Suppressor macrophage treated with lipopolysaccharide for 4 hours (primary cell): ENCODE measurements at places on chromosomes 13 and 19.

- DNase-seq, result peak; percentile 56
Observed at GRCh38 chr13:33487575-33488243, 202.2 kb upstream of the STARD13 start.

- DNase-seq, result no peak
Observed at GRCh38 chr13:98557937-98558792, 18.7 kb downstream of the STK24 start.

GRCh38 chr13:48561466-48562235 is 28.8 kb upstream of the RCBTB2 start:
- peak; percentile 73 for DNase-seq

- DNase-seq, result no peak
Observed at GRCh38 chr13:81381560-81381959, 1040.6 kb upstream of the SPRY2 start.

DNA sequence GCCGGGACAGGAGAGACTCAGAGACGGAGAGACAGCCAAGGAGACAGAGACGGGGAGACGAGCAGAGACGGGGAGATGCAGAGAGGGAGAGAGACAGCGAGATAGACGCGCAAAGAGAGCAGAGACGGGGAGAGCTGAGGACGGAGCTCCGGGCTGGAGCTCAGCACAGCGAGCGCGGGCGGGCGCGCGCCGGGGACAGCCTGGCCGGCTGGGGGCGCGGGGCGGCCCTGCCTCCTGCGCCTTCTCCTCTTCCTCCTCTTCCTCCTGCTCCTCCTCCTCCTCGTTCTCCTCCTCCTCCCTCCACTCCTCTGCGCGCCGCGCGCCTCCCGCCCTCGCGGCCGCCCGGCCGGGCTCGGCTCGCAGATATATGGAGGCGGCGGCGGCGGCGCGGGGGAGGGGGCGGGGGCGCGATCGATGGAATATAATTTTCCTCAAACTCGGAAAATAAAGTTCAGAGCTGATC is at the start of gene ERFL:
Gene ERFL (minus strand): TSS at position 229 of the 463 bp plus-strand sequence. CDS start 15,530 bp downstream, outside the sequence.
- DNase-seq, result no peak

DNA sequence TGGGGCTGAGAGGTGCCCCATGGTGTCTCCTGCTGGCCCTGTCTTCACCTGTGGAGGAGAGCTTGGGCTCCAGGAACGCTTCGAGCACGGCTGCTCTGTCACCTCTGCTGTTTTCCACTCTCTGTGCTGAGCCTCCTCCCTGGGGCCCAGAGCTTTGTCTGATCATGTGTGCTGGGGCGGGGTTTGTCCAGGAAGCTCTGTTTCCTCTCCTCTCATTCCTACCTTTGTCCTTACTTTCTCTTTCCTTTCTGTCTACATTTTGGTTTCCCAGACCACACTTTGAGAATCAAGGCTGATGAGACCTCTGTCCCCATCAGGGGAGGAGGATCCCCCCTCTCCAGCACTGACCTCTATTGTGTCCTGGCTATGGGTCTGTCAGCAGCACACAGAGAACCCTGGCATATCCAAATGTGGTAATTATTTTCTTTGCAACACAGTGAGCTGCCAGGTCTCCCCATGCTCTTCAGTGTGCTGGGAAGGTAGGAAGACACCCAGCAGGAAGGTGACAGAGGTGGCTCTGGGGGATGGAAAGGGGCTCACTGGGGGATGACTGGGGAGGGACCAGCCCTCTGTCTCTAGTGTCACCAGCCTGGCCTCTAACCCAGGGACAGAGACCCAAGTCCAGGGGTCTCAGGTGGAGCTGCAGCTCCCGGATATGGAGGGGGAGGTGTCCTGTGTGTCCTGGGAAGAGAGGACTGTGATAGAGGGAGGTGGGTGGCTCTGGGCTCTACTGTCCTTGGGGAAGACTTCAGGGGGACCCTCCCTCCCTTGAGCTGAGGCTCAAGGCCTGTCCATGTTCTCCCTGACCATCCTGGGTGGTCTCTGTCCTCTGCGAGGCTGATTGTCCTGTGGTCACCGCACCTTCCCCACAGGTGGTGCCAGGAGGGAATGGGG is at the start of gene CEACAM1:
Gene CEACAM1 (minus strand): TSS at position 128 of the 894 bp plus-strand sequence. CDS start 107 bp downstream, at position 21.
- DNase-seq, result peak; percentile 36
